AG09319 (cell line): ENCODE measurements at places on chromosomes 2 and 18.

GRCh38 chr18:3603421-3604234, 153.7 kb downstream of the TGIF1 start:
- DNase-seq, result peak; percentile 97

- DNase-seq, result peak; percentile 28
These were observed 34.3 kb downstream of the MSH2 start for GRCh38 chr2:47437287-47437686.

DNA sequence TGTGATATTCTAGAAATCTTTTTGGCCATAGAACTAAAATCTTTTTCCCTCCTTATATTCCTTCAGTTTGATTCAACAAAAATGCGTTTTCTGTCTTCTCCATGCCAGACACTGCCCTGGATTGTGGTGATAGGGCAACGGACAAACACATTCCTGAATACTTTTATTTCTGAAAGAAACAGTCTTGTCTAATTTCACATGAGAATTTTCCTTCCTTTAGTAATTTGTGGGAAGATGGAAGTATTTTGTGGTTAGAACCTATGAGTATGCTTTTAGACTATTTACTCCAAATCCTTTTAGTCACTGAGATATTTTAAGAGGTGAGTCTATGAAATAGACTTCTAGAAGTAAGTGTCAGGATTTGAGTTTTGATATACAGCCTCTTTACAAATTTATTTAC, 49.6 kb downstream of the COL5A2 start:
- DNase-seq, result peak; percentile 61

- no peak for DNase-seq
These were observed 515.8 kb downstream of the GALR1 start for GRCh38 chr18:77765468-77765867.

- no peak for DNase-seq
These were observed 171.3 kb downstream of the NDUFA10 start for GRCh38 chr2:239853706-239854327.

DNA sequence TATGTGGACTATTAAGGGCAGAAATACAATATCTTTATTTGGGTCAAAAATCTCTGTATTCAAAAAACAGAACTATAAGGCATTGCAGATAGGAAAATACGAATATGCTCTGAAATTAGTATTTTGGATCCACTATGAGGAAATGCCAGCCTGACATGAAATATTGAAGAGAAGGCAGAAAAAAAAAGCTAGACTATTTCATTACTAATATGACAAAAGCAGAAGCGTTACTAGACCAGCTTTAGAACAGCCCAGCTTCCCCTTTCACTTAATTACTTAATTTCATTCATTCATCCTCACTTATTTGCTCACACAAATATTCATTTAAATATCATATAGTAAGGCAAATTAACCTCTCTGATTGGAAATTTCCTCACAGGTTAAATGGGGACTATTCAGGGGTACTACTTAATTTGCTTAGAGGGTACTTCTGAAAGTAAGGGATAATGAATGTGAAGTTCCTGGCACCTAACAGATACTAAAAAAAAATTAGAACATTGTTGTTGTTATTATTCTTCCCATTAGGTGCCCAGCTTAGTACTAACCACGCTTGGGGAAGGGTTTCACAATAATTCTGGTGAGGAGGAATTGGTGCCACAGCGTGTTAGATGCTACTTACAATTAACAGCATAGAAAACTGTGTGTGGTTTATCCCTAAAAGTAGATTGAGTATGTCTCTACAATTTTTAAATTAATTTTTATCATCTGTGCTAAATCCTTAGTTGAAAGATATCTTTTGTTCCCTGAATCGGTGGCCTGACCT, 71.1 kb upstream of the CTLA4 start:
- DNase-seq, result no peak

- DNase-seq, result no peak
These were observed 191.1 kb upstream of the REV1 start for GRCh38 chr2:99680946-99681345.
